ENCODE measurements at places on chromosomes 4 and X.

DNA sequence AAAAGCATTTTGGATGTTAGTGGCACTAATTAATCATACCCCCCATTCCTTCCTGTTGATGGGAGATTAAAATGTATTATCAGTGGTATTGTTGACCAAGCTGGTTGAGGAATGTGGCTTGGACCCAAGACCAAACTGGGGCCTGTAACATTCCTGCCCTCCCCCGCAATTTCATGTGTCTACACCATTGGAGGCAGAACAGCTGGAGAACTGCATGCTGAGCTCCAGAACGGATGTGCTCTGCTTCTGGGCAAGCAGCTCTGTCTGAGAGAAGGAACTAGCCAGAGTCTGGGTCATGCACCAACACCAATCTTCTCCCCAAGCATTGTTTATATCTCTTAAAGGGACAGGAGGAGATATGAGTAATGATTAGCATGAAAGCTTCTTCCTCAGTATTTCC is 185.5 kb downstream of the CEP135 start:
- peak; percentile 50 for DNase-seq

DNA sequence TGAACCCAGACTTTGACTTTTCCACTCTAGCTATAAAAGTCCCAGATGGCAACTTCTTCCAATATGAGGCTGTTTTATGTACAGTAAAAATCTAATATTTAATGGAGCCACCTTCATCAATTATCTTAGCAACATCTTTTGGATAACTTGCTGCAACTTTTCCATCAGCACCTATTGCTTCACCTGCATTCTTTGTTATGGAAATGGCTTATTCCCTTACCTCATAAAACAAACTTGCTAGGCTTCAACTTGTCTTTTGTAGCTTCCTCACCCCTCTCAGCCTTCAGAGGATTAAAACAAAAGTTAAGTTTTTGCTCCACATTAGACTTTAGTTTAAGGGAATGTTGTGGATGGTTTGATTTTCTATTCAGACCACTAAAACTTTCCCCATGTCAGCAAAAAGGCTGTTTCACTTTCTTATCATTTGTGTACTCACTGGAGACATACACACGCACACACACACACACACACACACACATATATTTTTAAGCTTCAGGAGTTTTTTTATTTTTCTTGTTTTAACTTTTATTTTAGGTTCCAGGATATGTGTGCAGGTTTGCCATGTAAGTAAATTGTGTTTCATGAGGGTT is 1296.1 kb upstream of the PABPC4L start:
- no peak for DNase-seq

DNA sequence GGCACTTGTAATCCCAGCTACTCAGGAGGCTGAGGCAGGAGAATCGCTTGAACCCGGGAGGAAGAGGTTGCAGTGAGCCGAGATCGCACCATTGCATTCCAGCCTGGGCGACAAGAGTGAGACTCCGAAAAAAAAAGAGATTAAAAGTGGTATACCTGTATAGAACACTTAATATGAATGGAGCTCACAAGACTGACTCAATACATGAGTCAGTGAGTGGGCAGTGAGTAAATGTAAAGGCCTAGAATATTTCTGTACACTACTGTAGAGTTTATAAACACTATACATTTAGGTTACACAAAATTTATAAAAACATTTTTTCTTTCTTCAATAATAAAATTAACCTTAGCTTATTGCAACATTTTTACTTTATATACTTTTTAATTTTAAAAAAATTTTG is 93.8 kb downstream of the CENPC start:
- DNase-seq: no peak

DNA sequence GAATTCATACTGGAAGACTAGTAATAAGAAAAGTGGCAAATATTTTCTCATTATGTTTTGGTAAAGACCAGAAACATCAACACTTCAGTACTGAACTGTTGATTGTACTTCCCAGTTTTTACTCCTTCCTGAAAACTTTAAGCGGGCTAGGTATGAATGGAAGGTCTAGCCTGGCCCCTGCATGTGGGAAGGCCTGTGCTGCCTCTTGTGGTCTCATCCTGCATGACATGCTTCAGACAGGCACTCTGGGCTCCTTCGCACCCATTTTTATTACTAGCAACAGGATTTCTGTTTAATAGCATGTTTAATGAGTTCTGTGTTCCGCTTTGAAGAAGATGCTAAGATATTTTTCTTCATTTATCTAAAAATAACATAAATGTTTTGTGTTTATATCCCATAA is 279.1 kb downstream of the ANK2 start:
- no peak for DNase-seq

GRCh38 chr4:110132816-110133719 is 65.3 kb downstream of the ELOVL6 start:
- no peak for DNase-seq

DNA sequence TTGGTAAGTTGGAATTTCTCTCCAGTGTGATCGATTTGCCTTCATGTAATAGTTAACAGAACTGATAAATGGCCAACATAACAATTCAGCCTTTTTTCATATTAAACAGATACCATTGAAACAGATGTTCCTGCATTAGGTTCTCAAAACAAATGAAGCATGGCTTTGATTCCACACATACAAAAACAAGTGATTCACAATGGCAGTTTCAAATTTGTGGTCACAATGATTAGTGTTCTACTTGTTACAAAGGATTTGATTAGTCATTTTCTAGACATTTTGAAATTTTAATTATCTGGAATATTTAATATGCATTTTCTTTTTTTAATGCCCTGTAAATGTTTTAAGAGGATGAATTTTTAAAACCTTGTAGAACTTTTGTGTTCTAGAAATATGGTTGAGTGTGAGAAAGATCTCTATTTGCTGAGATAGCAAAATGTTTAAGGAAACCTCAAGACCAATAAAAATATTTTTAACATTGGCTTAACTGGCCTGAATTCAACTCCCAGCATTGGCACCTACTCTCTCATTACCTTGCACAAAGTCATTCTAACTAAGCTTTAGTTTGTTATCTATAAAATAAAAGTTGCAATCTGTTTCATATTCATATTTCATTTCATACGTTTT is 18.9 kb upstream of the GLRA3 start:
- DNase-seq: no peak

DNA sequence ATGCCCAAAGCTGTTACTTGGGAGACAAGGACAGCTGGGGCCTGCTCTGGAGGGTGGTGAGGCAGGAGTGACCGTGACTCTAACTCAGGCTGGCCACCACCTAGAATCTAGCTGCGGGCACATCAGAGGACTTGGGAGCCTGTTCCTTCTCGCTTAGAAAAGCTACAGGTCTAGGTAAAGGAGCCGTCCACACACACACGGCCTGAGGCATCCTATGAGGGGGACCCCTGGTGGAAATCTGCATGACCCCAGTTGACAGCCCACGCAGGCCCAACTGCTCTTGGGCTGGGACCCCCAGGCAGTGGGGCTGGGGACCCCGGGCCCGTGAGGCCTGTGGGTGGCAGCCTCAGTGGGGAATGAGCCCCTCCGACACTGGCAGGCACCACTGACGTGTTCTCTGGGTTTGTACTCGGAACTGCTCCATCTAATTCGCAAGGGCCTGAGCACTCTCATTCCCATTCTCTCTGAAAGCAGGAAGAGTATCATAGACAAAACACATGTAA is 75.6 kb downstream of the ACOX3 start:
- no peak for DNase-seq

DNA sequence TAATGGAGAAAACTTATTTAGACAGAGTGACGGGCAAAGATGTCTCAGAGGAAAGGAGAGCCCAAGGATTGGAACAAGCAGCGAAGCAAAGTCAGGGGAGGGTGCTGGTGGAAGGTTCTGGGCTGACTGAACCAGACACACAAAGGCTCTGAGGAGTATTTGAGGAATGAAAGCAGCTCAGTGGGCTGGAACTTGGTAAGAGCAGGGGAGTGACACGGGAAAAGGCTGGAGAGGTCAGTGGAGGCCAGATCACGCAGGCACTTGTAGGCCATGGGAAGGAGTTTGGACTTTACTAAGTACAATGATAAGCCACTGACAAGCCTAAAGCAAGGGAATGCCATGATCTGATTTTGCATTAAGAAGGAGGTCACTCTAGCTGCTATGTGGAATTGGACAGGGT is 71.4 kb downstream of the TSC22D3 start:
- no peak for DNase-seq
